ENCODE measurements at places on chromosomes 3 and 15. TPM values are rescaled to one million over a fixed set of nuclear protein-coding genes. Genes with fewer than 3 reads are reported as not detected.

DNA sequence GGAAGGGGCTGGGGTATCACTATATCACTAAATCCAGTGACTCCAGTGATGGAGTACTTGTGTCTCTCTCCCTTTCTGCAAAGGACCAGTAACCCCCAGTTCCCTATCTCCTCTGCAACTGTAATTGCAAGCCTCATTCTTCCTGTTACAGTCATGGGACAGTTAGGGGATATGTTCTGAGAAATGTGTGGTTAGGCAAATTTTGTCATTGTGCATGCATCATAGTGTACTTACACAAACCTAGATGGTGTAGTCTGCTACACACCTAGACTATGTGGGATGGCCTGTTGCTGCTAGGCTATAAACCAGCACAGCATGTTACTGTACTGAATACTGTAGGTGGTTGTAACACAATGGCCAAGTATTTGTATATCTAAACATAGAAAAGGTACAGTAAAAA, 2.2 kb downstream of the VPS8 start:
- H3K4me1 ChIP-seq = peaks cover 13% of the 10 kb centered on the region
- H3K27ac ChIP-seq = no peak overlapping the region
- H3K27me3 ChIP-seq = no peaks in the 10 kb centered on the region
- no peak for DNase-seq
- H3K36me3 ChIP-seq = no peaks in the 10 kb centered on the region

DNA sequence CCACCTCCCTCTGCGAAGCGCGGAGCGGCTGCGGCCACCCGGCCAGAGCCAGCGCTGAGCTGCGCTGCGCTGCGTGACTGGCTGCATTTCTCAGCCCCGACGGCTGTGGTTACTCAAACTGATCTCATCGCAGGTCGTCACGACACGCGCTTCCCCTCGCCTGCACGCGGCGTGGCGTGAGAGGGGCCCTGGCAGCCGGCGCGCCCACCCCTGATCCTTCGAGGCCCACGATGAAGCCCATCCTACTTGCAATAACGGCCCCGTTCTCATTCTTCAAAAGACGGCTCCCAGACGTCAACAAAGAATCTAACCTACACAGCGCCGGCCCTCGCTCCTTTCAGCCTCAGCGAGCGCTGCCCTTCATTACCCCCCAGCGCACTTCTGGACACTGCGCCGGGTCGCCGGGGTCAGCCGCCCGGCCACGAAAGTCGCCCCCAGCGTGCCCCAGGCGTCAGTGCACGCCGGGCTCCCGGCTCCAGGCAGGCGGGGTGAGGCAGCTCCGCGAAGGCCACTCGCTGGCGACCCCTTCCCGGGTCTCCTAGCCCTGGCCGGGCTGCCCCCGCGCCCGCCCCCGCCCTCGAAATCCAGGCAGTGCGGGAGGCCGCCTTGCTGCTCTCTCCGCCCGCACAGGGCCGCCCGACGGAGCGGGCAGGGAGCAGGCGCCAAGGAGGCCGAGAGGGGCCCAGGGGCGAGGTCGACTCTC, 9.9 kb upstream of the LEKR1 start:
- H3K4me1 ChIP-seq = peaks cover 27% of the 10 kb centered on the region
- no peaks in the 10 kb centered on the region for H3K36me3 ChIP-seq
- peak overlapping the region; percentile 87 for H3K27ac ChIP-seq
- no peaks in the 10 kb centered on the region for H3K27me3 ChIP-seq
- DNase-seq = peak; percentile 91

DNA sequence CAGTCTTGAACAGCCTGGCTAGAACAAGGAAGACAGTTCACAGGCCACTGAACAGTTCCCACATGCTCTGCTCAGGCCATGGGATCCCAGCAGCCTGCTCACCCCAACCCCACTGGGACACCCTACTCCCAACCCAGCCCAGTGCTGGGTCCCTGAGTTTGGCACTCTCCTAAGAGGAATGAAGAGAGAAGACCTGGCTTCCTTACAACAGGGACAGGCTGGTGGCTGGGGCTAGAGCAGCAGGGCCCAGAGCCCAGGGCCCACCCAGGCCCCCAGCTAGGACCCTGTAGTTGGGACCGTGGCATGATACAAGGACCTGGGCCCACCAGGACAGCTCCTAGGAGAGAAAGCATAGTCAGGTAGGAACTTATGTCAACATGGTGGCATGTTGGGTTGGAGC, 43.4 kb downstream of the SEMA3G start:
- H3K4me3 ChIP-seq = no peak overlapping the region
- no peaks in the 10 kb centered on the region for H3K4me1 ChIP-seq
- H3K27me3 ChIP-seq = no peaks in the 10 kb centered on the region
- no peak overlapping the region for H3K27ac ChIP-seq

DNA sequence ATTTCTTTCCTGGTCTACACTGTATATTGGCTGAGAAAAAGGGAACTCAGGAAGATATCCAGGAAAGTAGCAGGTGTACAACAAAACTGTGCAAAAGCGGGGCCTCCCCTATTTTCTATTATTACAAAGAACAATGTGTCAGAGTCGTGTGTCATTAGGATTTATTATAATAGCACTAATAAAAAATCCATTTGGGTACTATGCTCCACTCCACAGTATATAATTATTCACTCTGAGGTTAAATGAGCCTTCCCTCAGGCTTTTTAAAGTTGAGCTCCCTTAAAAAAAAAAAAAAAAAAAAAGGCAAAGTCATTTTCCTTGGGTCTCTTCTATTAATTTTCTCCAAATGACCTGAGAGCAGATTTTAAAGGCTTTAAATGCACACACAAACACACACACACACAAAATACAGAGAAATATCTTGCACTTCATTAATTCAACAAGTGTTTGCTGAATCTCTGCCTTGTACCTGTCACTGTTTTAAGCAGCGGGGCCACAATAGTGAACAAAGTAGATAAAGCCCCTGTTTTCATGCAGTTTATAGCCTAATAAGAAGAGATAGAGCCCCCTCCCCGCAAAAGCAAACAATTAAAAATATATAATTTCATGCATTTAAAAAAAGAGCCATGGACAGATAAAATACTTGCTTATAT, 1.3 kb upstream of the DPP8 start:
- H3K27me3 ChIP-seq = no peaks in the 10 kb centered on the region
- no peaks in the 10 kb centered on the region for H3K36me3 ChIP-seq
- H3K4me3 ChIP-seq = no peak overlapping the region
- no peak overlapping the region for H3K27ac ChIP-seq
- DNase-seq = no peak

GRCh38 chr3:197513953-197514785, 41.6 kb downstream of the BDH1 start:
- H3K27me3 ChIP-seq = no peaks in the 10 kb centered on the region
- H3K27ac ChIP-seq = no peak overlapping the region
- H3K4me3 ChIP-seq = no peak overlapping the region
- DNase-seq = no peak
- peaks cover 3% of the 10 kb centered on the region for H3K36me3 ChIP-seq

DNA sequence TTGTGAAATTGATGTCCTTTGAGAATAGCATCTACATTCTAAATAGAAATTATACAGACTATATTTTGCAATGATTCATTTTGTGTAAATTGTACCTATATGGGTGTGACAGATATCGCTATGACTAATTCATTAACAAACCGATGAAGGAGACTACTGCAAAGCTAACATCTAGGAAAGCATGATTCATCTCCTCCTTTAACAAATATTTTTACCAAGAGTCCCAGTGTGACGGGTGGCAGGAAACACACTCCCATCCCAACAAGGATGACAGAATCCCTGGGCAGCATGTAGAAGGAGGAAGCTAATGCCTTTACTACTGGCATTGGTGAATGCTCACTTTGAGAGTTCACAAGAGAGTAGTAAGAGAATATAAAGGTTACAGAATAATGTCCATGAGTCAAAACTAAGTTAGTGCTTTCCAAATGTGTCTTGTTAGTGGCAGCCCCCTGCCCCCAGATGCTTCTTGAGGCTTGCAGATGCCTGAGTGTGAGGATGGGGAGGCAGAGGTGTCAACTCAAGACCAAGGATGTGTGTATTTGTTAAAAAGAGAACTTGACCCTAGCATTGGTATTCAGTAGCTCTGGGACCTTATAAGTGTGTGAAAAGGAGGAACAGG, 180.6 kb downstream of the FMN1 start:
- no peaks in the 10 kb centered on the region for H3K4me1 ChIP-seq
- H3K4me3 ChIP-seq = no peak overlapping the region
- DNase-seq = no peak
- no peaks in the 10 kb centered on the region for H3K36me3 ChIP-seq

DNA sequence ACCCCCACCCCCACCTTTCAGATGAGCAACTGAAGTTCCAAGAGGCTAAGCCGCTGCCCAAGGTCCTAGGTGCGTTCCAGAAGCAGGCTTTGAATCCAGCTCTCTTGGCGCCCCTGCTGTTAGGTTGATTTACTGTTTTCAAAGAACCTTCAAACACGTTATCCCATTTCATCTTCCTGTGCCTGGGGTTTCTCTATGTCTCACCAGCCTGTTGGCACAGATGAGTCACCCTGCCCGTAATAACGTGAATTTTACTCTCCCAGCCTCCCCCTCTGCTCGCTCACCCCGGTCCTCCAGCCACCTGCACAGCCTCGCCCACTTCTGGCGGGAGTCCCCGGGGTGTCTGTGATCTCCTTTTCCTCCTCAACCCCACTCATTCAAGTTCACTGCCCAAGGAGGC, 13.0 kb upstream of the TSEN2 start:
- H3K27ac ChIP-seq = no peak overlapping the region
- no peaks in the 10 kb centered on the region for H3K36me3 ChIP-seq
- no peaks in the 10 kb centered on the region for H3K4me1 ChIP-seq
- H3K4me3 ChIP-seq = no peak overlapping the region

DNA sequence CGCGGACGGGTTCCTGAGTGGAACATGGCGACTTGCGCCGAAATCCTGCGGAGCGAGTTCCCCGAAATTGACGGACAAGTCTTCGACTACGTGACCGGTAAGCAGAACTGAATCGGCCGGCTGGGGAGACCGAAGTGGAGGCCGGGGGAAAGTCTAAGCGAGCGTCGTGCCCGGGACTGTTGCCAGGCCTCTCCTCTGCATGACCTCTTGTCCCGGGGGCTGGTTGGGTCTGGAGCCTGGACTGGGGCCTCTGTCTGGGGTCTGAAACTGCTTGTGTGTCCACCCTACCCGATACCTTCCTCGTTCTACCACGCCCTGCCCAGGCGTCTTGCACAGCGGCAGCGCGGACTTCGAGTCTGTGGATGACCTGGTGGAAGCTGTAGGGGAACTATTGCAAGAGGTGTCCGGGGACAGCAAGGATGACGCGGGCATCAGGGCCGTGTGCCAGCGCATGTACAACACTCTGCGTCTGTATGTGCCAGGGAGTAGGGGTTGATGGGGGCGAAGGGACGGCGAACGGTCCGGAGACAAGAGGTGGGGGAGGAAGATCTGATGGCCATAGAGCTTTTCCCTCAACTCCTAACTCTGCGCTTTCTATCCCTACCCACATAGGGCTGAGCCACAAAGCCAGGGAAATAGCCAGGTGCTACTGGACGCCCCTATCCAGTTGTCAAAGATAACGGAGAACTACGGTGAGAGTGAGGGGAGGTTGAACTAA, at the start of gene ABCF3:
ABCF3 (plus strand) TSS at position 16 of the 718 bp plus-strand sequence; CDS start at position 25, 9 bp downstream.
- peak; percentile 35 for DNase-seq
- H3K4me1 ChIP-seq = peaks cover 28% of the 10 kb centered on the region
- peak within 1 kb of the TSS; percentile 86 for H3K27ac ChIP-seq
- no peaks in the 10 kb centered on the region for H3K27me3 ChIP-seq
- H3K36me3 ChIP-seq = peaks cover 71% of the 10 kb centered on the region
- peak within 1 kb of the TSS; percentile 83 for H3K4me3 ChIP-seq

DNA sequence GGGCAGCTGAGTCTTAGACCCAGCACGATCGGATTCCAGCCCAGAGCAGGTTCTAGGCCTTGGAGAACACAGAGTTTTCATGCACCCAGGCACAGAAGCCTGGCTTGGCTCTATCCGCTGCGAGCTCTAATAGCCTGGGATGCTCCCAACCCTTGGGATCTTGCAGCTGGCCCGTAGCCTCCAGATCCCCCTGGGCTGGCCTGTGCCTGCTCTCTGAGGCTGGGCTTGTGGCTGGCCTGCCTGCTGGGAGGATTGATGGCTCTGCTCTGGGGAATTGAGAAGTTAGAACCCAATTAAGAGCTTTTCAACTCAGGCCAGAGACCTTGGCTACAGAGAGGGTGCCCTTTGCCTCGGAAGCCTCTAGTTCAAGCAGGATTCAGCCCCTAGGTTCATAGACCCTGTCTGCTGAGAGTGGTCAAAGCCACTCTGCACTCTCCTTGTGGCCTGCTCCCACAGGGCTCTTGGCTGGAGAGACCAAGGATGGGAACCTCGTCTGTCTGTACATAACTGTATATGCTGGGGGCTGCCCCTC, 64.4 kb downstream of the MAGEF1 start:
- H3K27ac ChIP-seq = no peak overlapping the region
- no peaks in the 10 kb centered on the region for H3K4me1 ChIP-seq
- H3K36me3 ChIP-seq = no peaks in the 10 kb centered on the region
- DNase-seq = no peak

DNA sequence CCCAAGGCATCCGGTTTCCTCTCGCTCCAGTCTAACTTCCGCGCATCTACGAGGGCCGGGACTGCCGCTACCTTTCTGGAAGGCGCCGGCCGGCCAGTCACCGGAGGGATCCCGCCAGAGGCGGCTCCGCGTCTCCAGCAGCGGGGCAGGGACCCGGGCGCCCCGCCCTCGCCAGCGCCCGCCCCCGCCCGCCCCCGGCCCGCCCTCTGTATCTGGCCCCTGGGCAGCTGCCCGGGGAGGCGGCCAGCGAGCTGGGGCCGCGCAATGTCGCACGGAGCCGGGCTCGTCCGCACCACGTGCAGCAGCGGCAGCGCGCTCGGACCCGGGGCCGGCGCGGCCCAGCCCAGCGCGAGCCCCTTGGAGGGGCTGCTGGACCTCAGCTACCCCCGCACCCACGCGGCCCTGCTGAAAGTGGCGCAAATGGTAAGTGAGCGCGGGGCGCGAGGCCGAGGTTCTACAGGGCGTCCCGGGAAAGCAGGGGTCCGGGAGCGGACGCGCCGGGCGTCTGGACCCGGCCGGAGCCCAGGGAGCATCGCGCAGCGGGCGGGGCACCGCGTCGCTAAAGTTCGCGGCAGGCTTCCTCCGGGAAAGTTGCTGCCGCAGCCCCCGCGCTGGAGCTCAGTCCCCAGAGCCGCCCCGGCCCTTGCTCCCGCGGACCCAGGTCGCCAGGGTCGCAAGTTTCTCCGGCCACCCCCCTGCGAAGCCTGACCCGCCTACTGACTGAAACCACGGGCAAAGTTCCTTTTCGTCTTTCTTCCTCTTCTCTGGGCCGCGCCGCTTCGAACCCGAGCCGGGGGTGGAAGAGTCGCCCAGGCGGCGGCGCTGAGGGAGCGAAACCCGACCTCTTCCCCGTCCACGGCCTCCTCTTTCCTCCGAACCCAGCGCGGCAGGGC, at the start of gene CMTM7:
CMTM7 (plus strand) TSS at position 211 of the 893 bp plus-strand sequence; CDS start at position 265, 54 bp downstream.
- peak within 1 kb of the TSS; percentile 67 for H3K4me3 ChIP-seq
- peak within 1 kb of the TSS; percentile 91 for H3K27ac ChIP-seq
- peaks cover 11% of the 10 kb centered on the region for H3K4me1 ChIP-seq
- peak; percentile 94 for DNase-seq

The HYAL2 gene
- 159 TPM for total RNA-seq

The CDHR4 gene
- 6.0 TPM for total RNA-seq

The GPR149 gene
- not detected for total RNA-seq
